Parietal lobe (tissue), 2 donors: ENCODE measurements at places on chromosomes 4 and X. TPM values are rescaled to one million over a fixed set of nuclear protein-coding genes. Genes with fewer than 3 reads are reported as not detected.

Gene CDKL5
- 92.6 TPM for total RNA-seq

Gene SFRP2
- total RNA-seq = 1.6 TPM

Gene CLDN22
- not detected for total RNA-seq

Gene KLB
- total RNA-seq = not detected

Gene TRIM61
- total RNA-seq = 1.6 TPM

Gene ZNF185
- 3.8 TPM for total RNA-seq

Gene BMPR1B
- total RNA-seq = 8.5 TPM

Gene TMEM271
- 13.5 TPM for total RNA-seq

Gene PAGE2
- not detected for total RNA-seq
